NCI-H1436 treated with DMSO at 0.1 percent for 48 hours (cell line): ENCODE measurements at places on chromosomes 5 and 9.

- DNase-seq = no peak
Observed at GRCh38 chr5:60223342-60223741, 329.8 kb upstream of the PDE4D start.

DNA sequence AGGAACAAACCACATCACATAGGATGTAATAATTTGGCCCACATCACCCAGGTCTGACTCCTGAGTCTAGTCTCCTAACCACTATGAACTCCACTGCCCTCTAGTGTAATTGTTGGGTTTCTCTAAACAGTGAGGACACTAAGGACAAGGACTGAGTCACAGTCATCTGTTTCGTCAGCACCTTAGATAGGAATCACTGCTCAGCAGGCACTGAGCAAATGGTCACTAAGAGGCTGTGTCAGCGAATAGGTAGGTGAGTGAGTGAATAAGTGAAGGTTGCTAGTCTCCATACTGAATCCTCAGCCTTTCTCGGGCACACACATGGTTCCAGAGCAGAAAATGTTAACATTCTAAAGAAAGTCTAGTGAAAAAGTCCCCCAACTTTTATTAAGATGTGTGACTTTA is 278.6 kb downstream of the SPOCK1 start:
- peak; percentile 12 for DNase-seq

DNA sequence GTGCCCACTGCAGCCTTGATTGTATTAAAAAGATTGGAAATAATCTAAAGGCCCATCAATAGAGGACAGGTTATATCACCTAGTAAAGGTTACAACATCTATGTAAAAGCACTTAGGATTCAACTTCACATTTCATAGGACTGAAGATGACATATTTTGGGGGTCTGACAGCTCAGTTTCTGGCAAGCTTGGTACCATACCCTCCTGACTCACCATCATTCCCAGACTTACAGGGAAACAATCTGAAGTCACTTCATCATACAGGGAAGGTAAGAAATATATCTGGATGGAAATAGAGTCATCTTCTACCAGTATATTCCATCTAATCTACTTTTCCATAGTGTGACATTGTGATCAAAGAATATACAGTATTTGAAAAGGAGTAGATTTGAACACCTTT is 28.8 kb upstream of the DAB2 start:
- no peak for DNase-seq

DNA sequence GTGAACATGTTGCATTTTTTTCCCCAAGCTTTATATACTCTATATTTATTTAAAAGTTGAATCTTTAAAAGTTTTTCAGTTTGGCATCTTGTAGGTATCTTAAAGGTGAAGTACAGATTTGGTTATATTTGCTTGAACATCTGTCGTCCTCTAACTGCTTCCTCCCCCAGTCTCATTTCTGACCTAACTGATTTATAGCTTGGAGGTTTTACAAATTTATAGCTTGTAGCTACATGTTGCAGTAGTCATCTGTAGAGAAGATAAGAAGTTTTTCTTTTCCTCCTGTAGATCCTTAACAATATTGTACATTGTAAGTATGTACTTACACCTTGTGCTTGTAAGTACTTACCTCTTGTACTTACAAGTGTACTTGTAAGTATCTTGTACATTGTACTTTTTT is 31.0 kb upstream of the ROPN1L start:
- no peak for DNase-seq

GRCh38 chr5:32831624-32832023 is 120.5 kb downstream of the NPR3 start:
- DNase-seq = no peak

- no peak for DNase-seq
Observed at GRCh38 chr5:72242796-72243475, 77.1 kb downstream of the MRPS27 start.

GRCh38 chr9:12963537-12963936 is 188.7 kb downstream of the LURAP1L start:
- no peak for DNase-seq

- DNase-seq = no peak
Observed at GRCh38 chr9:121455527-121456239, 44.0 kb downstream of the GGTA1 start.

DNA sequence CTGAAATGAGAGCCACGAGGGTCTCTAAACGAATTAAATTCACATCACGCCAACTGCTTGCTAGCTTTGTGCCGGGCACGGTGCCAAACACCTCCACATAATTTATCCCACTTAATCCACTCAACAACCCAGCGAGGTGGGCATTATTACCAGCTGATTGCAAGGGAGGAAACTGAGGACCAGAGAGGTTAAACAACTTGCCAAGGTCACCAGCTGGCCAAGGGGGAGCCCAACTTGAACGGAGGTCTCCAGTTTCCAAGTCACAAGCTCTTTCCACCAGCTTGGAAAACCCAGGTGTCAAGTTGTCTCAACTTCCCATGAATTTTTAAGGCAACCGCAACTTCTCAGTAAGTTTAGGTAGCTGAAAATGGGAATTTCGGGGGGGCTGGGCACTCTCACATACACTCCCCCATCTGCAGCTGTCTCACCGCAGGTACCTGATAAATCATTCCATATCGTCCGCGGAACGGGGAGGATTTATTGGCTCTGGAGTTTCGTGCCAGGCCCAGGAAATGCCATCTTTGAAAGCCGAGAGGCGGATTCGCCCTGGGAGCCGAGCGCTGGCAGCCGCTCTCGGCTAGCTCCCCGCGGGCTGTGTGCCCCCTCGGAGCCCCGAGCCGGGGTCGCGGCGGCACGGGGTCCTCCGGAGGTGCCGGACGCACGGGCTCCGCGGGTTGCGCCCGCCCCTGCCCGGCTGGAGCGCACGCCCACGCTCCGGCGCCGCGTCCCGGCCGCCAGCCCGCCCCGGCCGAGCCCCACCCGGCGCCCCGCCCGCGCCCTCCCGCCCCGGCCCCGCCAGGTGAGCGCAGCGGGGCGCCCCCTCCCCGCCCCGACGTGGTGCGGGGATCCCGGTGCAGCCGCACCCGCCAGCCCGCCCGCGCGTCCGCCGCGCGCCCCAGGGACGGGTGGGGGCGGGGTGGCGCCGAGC is 617 bp downstream of the PTPN3 start:
- DNase-seq = no peak

DNA sequence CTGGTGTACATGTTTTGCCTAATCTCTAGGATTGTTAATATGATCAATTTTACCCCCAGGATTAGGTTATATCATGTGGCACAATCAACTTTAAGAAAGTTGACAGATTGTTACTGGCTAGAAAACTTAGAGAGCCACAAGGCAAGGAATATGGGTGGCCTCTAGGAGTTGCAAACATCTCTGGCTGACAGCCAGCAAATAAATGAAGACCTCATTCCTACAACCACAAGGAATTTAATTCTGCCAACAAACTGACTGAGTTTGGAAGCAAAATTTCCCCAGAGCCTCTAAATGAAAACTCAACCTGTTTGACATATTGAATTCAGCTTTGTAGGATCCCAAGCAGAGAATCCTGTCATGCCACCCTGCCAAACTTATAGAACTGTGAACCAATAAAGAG is 196.4 kb upstream of the PTGER4 start:
- no peak for DNase-seq

- no peak for DNase-seq
Observed at GRCh38 chr5:86756839-86757238, 139.1 kb downstream of the COX7C start.

GRCh38 chr9:124928116-124928515 is 12.8 kb downstream of the GOLGA1 start:
- no peak for DNase-seq

GRCh38 chr5:82285206-82285605 is 7.1 kb upstream of the RPS23 start:
- DNase-seq = no peak

DNA sequence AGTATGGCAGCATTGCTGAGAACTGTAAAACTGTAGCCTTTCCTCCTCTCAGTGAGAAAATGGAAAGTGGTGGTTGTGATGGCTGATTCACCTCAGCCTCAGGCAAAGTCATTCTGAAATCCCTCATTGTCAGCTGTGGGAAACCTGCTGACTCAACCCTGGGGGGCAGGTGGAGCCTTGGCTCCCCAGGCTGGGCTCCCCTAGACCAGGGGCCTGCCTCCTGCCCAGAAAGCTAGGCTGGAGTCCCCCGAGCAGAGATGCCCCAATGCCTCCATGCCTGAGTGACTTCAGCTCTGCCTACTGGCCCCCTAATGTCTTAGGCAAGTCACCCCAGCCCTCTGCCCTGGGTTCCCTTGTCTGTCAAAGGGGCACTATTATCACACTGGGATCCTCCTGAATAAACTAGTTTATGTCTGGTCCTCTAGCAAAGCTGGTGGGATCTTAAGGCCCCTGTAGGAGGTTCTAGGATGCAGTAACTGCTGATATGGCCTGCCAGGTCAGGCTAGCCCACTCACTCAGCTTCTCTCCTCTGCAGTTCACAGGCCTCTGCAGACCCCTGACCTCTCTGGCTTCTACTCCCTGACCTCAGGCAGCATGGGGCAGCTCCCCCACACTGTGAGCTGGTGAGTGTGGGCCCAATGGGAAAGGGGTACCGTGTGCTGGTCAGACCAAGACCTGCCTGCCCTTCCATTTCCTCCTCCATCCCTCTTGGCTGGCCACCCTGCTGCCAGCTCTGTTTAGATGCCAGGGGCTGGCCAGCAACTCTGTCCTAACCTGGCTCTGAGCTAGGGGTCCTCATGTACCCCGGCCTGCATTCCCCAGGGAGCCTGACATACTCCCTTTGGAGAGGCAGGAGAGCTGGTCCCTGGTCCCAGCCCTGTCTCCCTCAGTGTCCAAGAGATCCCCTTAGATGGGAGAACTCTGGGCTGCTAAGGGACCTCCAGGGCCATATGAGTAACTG is 24.2 kb downstream of the TCF7 start:
- no peak for DNase-seq

GRCh38 chr9:31848505-31849285 is 535.7 kb upstream of the ACO1 start:
- DNase-seq = no peak
